CMK (cell line): ENCODE measurements at places on chromosomes 5 and 9.

DNA sequence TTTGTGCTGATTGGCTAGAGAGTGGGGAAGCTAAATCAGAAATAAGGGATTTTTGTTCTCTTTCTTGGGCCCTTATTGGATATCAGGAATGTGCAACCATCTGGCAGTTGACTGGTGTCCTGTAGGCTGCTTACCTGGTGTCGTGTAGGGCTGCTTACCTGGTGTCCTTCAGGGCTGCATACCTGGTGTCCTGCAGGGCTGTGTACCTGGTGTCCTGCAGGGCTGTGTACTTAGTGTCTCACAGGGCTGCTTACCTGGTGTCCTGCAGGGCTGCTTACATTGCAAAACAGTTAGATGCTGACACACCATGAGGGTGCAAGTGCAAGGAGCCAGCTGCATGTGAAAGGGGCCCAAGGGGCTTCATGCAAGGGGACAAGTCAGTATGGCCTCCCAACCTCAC, 249.3 kb downstream of the ICE1 start:
- no peak for DNase-seq

- no peak for DNase-seq
Observed at GRCh38 chr9:21854594-21854993, 52.2 kb downstream of the MTAP start.

GRCh38 chr5:99258819-99259218, 330.0 kb upstream of the CHD1 start:
- no peak for DNase-seq

DNA sequence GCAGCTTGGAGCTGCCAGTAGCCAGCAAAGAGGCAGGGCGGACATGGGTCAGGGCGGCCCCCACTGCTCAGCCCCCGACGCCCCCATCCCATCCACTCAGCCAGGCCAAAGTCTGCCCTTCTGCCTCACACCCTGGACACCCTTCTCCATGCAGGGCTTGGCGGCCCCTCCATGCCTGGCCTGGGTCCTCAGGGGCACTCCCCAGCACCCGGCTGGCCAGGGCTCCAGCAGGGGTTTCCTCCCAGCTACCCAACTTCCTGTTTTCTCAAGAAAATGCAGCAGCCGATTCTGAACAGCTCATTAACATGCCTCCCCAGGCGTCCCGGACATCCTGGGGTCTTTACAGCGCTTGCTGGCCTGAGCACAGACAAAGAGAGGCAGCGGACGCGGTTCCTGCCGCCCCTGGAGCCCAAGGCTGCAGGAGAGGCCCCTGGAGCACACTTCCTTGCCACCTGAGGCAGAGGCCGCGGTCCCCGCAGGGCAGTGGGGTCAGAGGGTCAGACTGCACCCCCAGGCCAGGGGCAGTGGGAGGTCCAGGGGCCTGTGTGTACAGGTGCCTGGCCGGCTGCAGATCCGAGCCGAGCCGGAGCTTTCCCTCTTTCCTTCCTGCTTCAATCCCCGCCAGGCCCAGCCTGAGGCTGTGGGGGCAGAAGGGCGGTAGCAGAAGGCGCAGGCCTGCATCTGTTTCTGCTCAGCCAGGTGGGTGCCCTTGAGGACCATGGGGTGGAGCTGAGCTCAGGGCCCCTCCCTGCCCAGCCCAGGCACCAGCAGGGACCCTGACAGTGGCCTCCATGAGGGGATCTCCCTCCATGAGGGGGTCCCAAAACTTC, 18.7 kb upstream of the NRARP start:
- no peak for DNase-seq

GRCh38 chr5:71883742-71884103, 164.6 kb downstream of the CARTPT start:
- DNase-seq: no peak

DNA sequence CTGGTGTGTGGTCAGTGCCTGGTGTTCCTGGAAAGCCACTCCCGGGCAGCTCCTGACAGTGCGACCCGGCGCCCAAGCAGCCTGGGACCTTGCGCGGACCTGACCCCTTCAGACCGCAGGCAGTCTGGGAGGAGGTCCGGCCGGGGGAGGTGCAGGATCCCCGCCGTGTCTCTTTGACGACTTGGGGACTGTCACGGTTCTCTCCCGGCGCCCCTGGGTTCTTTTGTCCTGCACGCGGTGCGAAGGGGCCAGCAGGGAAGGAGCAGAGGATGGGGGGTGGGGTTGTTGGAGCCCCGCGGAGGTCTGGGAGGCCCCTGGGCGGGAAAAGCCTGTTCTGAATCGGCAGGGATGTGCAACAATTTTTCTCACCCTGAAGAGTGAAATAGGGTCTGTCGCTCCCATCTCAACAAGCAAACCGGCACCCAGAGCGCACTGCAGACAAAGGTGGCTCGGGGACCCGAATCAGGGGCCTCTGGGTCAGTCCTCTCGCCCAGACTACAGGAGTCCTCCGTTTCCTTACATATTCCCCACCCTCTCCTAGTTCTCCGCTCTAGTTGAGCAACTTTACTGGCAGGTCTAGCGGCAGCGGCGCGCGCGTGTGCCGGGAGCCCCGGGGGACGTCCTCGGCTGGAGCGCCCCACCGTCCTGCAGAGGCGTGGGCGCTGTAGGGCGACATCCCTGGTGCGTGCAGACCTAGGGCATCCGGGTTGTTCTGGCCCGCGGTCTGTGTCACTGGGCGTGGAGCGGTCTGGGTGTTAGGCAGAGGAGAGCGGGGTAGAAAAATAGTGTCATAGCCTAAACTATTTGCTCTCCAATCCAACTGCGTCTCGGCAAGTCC, 1.2 kb downstream of the VCAN start:
- no peak for DNase-seq

DNA sequence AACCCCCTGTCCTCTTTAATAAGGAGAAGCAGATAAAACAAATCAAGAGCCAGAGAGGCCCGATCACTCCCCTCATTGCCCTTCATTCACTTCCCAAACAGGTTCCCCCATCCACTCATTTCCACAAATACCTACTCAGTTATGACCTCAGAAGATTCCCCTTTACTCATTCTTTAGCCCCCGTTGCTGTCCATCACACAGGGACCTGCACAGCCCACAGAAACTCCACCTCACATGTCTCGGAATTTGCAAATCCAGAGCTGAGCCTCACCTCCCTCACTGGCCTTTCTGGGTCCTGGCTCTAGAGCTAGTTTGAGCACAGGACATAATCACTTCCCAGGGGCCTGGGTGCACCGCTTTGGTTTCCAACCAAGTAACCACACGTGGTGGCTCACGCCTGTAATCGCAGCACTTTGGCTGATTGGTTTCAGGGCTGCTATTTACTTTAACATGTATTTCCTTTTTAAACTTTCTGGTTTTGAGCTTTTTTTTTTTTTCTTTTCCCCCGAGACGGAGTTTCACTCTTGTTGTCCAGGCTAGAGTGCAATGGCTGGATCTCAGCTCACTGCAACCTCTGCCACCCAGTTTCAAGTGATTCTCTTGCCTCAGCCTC, 17.8 kb downstream of the ATP6V0E1 start:
- no peak for DNase-seq

GRCh38 chr9:18786911-18787650, 245.9 kb downstream of the SAXO1 start:
- no peak for DNase-seq

- no peak for DNase-seq
Observed at GRCh38 chr5:36397901-36398536, 96.3 kb upstream of the RANBP3L start.

GRCh38 chr9:94150890-94151650, 66.8 kb downstream of the PTPDC1 start:
- no peak for DNase-seq

- no peak for DNase-seq
Observed at GRCh38 chr5:39775086-39775796, 350.5 kb upstream of the DAB2 start.

GRCh38 chr5:17358031-17358430, 140.0 kb upstream of the TAF11L2 start:
- no peak for DNase-seq

GRCh38 chr9:122374885-122375420, 4.1 kb downstream of the PTGS1 start:
- DNase-seq: no peak

DNA sequence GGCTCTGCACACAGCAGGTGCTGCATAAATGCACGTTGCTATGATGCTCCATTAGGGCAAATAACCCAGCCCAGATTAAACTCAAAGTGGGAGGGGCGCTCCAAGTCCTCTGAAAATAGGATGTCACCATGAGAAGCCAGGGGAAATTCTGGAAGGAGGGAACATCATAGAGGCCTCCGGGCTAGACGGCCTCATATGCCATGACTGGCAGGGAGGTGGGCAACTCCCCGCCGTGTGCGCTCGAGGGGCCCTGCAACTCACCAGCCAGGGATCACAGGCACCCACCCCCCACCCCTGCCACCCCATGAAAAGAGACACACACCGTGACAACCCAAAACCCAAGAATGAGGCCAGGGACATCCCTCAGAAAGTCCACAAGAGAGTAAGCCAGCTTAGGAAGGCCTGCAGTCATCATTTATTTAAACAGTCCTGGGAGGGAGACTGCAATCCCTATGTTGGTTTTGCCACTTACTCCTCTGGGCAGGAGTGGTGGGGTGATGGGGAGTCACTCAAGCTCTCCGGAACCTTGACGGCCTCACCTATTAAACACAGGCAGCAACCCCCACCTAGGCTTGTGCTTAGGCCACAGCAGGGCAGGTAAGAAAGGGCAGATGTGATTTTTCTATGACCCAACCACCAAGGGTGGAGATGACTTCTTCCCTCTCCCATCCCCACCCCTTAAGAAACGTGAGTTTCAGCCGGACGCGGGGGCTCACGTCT, 4.0 kb downstream of the VAV2 start:
- no peak for DNase-seq

DNA sequence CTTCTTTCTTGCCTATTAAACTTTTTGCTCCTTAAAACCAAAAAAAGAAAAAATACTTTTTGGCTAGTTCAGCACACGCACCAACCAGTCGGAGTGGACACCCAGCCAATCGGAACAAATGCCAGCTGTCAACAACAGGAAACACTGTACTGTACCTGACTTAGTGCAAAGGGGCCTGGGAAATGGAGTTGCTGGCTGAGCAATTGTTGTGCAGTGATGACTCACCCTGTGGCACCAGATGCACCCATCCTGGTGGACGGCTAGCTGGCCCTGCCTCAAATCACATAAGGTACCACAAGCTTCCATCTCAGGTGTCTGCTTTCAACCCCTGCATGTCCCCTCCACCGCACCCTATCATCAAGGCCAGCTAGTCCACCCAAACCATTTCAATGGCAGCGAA, 20.9 kb downstream of the FOXE1 start:
- no peak for DNase-seq

DNA sequence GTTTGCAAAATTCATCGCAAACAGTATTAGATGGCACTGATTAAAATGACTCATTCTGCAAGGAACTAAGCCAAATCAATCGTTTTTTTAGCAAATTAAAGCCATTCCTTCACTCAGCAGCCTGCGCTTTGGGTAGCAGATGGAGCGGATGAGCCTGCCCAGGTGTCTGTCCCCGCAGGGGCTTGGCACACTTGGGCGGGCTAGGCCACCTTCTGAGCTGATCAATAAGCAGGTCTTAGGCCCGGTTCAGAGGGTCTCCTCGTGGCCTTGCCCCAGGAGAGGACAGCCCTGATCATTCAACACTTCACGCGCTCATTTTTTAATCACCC, 78.0 kb upstream of the FCN1 start:
- no peak for DNase-seq

- no peak for DNase-seq
Observed at GRCh38 chr5:143177263-143177983, 226.1 kb downstream of the NR3C1 start.

DNA sequence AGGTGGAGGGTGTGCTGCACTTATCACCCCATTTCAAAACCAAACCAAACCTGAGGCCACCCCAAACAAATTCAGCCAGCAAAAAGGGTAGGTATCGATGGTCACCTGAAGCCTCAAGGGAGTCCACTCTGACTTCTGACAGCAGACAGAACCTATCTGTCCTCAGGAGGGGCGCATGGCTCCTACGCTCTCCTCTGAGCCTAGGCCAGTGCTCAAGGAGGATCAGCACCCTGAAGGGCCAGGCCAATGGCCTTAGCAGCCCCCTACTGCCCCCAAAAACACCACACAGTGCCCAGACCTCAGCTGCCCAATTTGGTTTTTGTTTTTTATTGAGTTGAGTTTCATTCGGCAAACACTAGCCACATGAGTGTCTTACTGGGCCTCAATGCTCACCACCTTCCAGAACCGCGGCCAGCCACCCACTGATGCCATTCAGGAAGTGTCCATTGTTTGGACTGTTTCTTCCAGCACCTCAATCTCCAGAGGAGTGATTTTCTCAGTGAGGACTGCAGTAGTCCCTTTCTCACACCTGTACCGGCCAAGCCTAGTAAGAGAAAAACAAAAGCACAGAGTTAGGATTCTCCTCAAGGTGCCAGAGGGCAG, 62.0 kb downstream of the PSMB7 start:
- DNase-seq: no peak

DNA sequence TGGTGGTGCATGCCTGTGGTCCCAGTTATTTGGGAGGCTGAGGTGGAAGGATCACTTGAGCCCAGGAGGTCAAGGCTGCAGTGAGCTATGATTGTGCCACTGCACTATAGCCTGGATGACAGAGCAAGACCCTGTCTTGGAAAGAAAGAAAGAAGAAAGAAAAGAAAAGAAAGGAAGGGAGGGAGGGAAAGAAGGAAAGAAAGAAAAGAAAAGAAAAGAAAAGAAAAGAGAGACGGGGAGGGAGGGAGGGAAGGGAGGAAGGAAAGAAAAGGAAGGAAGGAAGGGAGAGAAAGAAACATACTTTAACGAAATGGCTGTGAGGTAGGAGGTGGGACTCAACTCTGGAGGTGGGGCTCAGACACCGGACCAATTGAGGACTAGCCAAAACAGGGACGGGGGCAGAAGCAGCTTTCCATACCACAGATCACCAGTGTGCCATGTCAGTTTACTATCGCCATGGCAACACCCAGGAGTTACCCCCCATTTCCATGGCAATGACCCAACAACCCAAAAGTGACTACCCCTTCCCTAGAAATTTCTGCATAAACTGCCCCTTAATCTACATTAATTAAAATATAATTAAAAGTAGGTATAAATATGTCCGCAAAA, 21.3 kb downstream of the PTGES start:
- DNase-seq: no peak

GRCh38 chr5:77937015-77937908, 161.1 kb upstream of the TBCA start:
- DNase-seq: no peak
